Epithelial cell of alveolus of lung (primary cell): ENCODE measurements at places on chromosomes 4 and X. TPM values are rescaled to one million over a fixed set of nuclear protein-coding genes. Genes with fewer than 3 reads are reported as not detected.

Gene DGKK
- not detected in 2 replicates for total RNA-seq

Gene CENPVL2
- total RNA-seq: not detected in 2 replicates

Gene FRMPD4
- 0.48 and 1.0 TPM in 2 replicates for total RNA-seq

Gene UGT2B15
- not detected in 2 replicates for total RNA-seq

Gene RBM47
- total RNA-seq: 1.4 and 1.7 TPM in 2 replicates

Gene ARMCX1
- total RNA-seq: 19.3 and 25.5 TPM in 2 replicates

Gene NLGN3
- 0.39 and 3.1 TPM in 2 replicates for total RNA-seq

Gene ODAM
- total RNA-seq: not detected in 2 replicates

Gene BEX2
- total RNA-seq: 1.6 TPM in 1 of 2 replicates, not detected in the other

Gene SYP
- total RNA-seq: 0.13 TPM in 1 of 2 replicates, not detected in the other

Gene NLRP2B
- not detected in 2 replicates for total RNA-seq

Gene LRP2BP
- total RNA-seq: 0.39 and 1.6 TPM in 2 replicates

Gene HTR2C
- not detected in 2 replicates for total RNA-seq

Gene ADH4
- total RNA-seq: not detected in 2 replicates

Gene AP1S2
- 29.6 and 77.2 TPM in 2 replicates for total RNA-seq

Gene TBC1D14
- 20.8 and 26.4 TPM in 2 replicates for total RNA-seq

Gene DCAF4L1
- total RNA-seq: 0.13 and 0.16 TPM in 2 replicates

Gene MAGED4
- 64.9 and 149 TPM in 2 replicates for total RNA-seq

Gene CXorf51A
- total RNA-seq: not detected in 2 replicates

Gene PHOX2B
- total RNA-seq: not detected in 2 replicates

Gene MGST2
- total RNA-seq: 19.7 and 26.8 TPM in 2 replicates

Gene CXCL11
- total RNA-seq: 1.0 TPM in 1 of 2 replicates, not detected in the other

Gene EMCN
- total RNA-seq: 0.16 TPM in 1 of 2 replicates, not detected in the other

Gene KLHL5
- total RNA-seq: 75.4 and 163 TPM in 2 replicates
